ENCODE measurements at places on chromosomes 1 and 21.
A peak's percentile ranks its signal among the peaks of the same experiment; 100 is the strongest.

GRCh38 chr1:165179306-165179705, 177.2 kb downstream of the LMX1A start:
- DNase-seq, result no peak

- DNase-seq, result no peak
These were observed 60.4 kb downstream of the UBE2U start for GRCh38 chr1:64263856-64264255.

GRCh38 chr1:220670365-220670764, 19.8 kb upstream of the C1orf115 start:
- no peak for DNase-seq

DNA sequence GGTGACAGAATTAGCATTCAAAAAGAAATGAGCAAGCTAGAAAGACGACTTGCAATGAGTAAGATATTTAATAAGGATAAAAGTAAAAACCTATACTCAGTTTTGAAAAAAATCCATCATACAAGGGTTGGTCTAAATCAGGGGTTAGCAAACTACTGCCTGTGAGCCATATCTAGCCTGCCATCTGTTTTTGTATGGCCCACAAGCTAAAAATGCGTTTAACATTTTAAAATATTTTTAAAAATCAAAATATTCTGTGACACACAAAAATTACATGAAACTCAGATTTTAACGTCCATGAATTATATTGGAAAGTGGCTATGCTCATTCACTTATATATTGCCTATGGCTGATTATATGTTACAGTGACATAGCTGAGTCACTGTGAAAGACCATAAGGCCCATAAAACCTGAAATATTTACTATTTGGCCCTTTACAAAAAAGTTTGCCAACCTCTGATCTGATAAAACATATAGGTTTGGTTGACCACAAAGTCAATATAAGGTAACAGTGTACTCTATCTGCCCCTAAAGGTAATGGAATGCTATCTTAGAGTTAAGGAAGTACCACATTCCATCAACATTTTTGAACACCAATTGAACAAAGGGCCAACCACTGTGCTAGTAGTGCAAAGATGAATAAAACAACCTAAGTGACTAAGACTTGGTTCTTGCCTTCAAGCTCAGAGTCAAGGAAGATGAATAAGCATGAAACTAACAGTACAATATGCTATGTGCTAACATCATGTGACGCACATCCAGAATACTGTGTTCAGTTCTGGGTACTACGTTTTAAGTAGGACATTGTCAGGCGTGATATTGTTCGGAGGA, 3.2 kb downstream of the IFT25 start:
- DNase-seq, result no peak

- no peak for DNase-seq
These were observed 14.3 kb downstream of the XPR1 start for GRCh38 chr1:180646093-180646492.

DNA sequence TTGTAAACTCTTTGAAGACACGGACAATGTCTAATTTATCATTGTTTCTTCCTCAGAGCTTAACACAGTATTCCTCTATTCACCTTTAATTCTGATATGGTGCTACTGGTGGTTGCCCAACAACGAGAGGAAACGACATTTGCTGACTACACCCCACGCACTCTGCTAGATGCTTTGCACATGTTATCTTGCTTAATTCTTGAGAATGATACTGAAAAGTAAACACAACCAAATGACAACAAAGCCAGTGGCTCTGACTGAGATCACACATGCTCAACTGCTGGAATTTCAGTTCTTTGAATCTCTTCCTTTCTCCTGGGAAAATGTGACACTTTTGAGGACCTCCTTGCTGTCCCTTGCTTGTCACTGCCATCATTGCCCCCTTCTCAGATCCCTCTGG, 37.2 kb upstream of the DDAH1 start:
- no peak for DNase-seq

GRCh38 chr21:29413683-29414082, 115.0 kb downstream of the BACH1 start:
- no peak for DNase-seq

DNA sequence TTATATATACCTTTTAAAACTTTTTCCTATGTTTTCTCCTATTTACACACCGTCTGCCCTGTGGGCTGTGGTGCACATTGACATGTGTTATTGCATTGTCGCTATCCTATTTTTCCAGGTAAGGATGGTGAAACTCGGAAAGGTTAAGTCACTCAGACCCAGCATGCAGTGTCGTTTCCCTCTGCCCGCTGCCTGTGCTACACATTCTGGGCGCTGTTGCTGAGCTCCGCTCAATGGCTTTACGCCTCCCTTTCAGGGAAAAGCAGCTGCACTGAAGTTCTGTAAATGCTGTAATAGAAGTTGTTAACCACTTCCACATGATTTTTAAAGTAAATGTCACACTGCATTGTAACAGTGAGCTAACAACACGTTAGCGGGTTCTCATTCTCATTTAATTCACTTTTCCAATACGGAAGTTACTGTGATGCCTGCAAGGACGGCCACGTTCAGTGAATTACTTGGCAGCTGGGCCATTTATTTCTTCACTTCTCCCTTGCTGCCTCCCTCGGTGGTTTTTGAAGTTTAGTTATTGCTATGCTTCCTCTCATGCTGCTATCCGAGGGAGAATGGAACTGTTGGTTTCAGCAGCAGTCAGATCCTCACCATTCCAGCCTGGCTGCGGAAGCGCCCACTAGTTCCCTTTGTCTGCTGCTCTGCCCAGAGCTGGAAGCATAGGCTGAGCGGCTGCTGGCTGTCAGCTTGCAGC, 288.7 kb downstream of the SPATA17 start:
- DNase-seq, result no peak

- DNase-seq, result no peak
These were observed 54.4 kb upstream of the WNT2B start for GRCh38 chr1:112454316-112454715.

- no peak for DNase-seq
These were observed 107.0 kb downstream of the GALNT2 start for GRCh38 chr1:230174041-230174440.

DNA sequence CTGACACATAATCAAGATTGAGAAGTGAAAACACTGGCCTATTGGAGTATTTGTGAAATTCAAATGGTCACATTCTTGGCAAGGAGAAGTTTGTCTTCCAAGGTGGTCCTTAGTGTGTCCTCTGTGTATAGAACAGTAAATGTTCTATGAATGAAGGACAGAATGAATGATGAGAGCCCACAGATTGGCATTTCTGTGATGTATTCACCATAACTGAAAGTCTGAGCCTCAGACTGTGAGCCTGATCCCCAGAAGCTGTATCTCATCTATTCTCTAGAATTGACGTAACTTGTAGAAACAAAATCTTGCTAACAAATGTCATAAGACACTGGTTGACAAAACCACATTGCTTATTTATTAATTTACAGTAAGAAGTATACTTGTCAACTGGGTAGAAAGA, 111.5 kb upstream of the ETV3 start:
- DNase-seq, result no peak

GRCh38 chr1:12593621-12594066, 24.4 kb downstream of the DHRS3 start:
- DNase-seq, result no peak

- no peak for DNase-seq
These were observed 9.4 kb upstream of the TMEM52 start for GRCh38 chr1:1928231-1929101.

DNA sequence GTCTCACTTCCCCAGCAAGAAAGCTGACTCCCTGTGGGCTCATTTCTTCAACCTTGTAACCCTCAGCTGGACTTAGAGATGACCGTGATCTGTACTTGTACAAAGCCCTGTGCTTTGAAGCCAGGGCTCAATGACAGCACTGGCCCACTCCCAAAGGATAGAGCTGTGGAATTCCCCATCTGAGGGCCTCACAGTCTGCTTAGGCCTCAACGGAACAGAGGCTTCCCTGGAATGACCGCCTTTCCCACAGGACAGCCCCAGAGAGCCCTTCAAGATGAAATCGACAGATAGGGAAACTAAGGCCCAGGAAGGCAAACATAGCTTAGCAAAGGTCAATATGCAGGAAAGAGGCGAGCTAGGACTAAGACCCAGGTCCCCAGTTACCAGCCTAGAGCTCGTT, 11.5 kb downstream of the SLC9A1 start:
- DNase-seq, result no peak

DNA sequence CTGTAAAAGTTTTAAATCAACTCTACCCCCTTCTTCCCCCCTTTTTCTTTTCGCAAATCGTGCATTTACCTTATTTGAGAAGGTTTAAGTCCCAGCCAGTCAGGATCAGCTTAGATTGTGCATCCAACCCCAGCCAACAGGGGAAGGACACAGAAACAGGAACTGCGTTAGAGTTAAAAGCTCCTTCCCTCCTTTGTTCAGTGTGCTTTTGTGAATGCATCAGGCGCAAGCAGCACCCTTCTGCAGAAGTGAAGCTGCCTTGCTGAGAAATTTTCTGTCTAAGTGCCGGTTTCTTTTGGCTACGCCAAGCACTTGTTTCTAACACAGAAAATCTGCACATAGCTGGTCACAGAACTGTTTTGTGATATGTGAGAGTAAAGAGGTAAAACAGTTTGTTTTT, 56.2 kb upstream of the PRRC2C start:
- no peak for DNase-seq

DNA sequence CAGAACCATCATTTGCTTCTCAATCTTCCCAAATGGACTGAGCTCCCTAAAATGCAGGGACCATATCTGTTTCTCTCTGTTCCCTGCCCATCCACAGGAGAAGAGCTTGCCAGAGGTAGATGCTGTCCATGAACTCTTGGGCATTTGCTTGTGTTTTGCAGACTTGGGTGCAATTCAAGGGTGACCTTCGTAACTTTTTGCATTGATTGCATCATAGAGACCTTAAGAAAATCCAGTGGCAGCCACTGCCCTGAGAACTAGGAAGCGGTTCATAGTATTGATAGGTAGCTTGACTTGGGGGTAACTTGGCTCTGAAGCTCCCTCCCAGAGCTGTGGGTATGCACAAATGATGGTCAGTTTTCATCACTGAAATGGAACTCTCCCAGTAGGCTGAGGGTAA, 34.3 kb upstream of the EDEM3 start:
- no peak for DNase-seq

DNA sequence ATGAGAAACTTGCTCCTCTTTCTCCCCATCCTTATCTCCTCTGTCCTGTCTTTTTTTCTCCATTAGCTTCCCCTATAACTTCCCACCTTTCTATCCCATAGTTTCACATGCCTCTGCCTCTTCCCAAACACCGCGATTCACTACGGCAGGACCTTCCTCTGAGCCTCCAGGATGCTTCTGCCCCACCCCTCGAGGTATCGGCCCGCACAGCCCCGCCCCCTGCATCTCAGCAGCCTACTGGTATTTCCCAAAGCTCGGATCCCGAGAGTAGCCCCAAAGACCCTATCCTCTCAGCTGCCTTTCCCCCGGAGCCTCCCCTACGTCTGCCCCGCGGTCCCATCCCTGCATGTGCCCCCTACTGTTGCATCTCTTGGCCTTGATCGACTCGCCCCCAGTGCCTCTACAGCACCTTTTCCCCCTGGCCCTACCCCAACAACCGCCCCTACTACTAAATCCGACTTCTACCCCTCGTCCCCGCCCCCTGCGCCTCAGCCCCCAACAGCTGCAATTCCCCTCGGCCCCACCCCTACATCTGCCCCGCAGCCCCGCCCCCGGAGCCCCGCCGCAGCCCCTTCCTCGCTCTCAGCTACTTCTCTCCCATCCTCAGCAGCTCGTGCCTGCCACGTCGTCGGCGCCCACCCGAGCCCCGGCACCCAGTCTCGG, 512 bp downstream of the PIAS3 start:
- peak; percentile 66 for DNase-seq

- DNase-seq, result no peak
These were observed 51.8 kb downstream of the SLAMF6 start for GRCh38 chr1:160471253-160471652.

DNA sequence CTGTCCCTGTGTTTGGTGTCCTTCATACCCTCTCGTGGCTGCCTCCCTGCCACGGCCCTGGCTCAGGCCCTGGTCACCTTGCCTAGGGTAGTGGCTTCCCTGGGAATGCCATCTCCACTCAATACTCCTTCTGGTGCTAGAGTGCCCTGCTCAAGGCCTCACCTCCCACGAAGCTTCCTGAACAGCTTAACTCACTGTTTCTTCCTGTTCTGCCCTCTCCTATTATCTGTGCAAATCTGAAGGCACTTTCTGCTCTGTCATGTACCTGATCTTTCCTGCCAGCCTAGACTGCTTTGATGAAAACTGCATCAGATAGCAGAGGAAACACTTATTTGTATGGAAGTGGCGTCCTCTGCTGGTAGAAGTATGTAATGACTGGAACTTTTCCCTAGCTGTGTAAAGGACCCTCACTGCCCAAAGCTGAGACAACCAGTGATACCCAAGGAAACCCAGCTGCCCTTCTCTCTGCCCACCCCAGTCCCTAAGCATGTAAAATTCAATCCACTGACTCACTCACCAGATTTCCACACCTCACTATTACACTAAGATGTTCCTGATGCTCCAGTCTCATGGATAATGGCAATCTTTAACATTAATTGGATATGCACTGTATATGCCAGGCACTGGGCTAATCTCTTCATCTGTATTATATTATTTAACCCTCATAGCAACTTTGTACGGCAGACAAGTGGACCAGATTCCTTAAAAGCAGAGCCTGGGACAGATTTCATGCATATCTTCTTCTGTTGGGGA, 36.2 kb upstream of the BTG2 start:
- peak; percentile 86 for DNase-seq

DNA sequence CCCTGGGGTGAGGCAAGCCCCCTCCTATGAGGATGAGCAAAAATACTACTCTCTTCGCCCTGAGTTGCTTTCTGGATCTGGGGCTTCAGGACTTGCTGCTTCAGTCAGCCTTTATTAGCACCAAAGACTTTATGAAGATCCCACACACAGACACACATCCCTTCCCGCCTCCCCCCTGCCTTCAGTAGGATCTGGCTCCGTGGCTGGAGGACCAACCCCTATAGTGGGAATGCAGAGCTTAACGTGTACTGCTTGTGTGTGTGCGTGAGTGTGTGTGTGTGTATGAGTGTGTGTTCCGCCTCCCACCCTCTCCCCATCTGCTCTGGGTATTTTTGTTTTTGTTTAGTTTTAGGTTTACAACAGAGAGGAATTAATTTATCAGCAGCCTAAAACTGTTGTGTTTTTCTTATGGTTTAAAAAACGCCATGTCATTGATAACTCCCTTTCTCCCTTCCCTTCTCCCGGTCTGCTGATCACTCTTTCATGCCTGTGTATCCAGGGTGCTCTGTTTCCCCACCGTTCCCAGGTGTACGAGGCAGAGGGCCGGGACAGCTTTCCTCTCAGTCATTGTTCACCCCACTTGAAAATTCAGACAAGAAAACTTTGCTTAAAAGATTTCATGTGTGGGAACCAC, 27.5 kb upstream of the ZFP69B start:
- no peak for DNase-seq

DNA sequence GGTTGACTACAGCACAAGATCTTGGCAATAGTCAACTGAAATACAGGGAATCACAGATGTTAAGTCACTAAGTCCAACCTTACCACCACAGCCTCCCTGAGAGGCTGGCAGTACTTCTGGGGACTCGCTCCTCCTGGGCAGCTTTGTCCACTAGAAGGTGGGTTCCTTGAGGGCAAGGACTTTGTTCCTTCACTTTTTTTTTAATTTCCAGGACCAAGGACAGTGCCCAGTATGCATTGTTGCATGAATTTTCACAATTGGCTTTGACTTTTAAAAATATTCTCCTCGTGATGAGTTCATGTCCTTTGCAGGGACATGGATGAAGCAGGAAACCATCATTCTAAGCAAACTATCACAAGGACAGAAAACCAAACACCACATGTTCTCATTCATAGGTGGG, 96.7 kb upstream of the IGSF21 start:
- DNase-seq, result no peak
